SJCRH30 (cell line): ENCODE measurements at places on chromosomes 12 and 14.
A peak's percentile ranks its signal among the peaks of the same experiment; 100 is the strongest.

DNA sequence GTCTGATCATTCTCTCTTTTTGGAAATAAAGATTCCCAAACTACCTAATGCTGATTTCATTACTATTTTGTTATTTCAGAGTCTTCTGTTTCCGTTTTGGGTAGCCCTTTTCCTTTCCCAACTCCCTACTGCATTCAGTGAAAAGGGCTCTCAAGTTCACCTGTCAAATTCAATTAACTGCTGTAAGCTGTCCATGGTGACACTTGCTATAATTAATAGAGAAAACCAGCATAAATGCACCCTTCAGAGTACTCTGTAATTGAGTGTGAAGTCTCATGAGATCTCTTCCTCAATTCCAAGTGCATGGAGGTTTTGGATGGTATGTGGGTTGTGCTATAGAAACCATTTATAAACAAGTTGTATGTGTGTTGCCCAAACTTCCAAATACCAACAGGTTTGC is 187.2 kb downstream of the RPL10L start:
- peak; percentile 73 for DNase-seq

- peak; percentile 60 for DNase-seq
Measured at GRCh38 chr12:65685514-65685913, 138.8 kb upstream of the HMGA2 start.

DNA sequence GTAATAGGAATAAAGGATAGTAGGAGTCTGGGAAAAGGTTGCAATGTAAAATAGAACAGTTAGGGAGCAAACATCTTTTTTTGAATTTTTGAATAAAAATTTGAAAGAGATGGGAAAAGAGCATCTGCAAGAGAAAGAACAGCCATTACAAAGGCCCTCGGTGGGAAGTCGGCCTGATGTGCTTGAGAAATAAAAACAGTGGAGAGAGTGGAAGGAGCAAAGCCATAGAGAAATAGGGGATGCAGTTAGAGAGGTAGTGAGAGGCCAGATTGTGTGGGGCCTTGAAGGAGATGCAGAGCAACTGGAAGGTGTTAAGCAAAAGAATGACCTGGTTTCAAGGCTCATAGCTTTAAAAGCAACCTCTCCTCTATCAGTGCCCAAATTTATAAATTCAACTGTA is 409.8 kb downstream of the RERGL start:
- DNase-seq: no peak

- DNase-seq: no peak
Measured at GRCh38 chr12:3263939-3264922, 187.1 kb downstream of the TSPAN9 start.

DNA sequence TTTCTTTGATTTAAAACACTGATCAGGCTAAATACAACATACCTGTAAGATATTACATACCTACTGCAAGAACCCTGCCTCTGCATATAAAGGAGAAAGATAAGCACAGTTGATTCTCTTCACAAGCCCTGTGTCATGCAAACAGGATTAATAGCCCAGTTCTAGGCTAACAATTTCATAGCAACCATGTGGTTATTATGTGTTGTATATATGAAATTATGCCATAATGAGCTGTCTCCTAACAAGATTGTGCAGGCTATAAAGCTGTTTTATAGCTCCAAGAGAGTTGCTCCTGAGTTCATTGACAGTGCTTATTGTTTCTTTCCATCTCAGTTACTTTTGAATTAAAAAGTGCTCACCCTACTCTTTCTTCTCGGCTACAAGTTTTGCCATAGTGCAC is 609.3 kb downstream of the DIO2 start:
- no peak for DNase-seq

GRCh38 chr14:66293533-66294105 is 192.6 kb upstream of the CCDC196 start:
- no peak for DNase-seq

DNA sequence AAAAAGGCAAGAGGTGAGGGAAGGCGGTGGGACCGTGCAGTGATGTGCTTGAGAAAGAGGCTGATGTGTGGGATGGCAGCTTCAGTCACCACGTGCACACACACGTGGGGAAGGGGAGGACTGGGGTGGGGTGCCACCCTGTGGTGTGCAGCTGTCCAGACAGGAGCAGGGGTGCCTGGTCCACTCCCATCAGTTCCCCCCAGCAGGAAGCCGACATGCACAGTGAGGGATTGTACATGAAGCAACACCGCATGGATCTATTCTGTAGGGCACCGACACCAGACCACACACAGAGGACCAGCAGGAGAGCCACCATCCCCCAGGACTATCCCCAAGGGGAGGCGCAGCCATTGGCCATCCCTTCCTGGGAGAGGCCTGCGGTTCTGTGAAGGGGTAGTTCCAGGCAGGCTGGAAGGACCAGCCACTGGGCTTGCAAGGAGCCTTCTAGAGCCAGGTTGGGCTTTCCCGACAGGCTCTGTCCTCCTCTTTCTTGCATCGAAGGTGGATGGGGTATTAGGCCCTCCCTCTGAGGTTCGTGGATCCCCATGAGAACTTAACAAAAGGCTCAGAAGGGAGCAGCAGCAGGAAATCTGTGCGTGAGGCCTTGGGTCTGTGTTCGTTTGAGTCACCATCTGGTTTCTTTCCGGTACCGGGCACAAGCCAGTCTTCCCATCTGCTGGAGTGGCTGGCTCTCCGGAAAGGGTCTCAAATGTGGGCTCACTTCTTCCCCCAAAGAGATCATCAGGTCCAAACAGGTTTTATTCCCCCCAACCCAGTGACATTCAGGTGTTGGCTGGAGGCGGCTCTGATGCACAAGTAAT is 59.8 kb downstream of the PLEKHG3 start:
- DNase-seq: peak; percentile 92

DNA sequence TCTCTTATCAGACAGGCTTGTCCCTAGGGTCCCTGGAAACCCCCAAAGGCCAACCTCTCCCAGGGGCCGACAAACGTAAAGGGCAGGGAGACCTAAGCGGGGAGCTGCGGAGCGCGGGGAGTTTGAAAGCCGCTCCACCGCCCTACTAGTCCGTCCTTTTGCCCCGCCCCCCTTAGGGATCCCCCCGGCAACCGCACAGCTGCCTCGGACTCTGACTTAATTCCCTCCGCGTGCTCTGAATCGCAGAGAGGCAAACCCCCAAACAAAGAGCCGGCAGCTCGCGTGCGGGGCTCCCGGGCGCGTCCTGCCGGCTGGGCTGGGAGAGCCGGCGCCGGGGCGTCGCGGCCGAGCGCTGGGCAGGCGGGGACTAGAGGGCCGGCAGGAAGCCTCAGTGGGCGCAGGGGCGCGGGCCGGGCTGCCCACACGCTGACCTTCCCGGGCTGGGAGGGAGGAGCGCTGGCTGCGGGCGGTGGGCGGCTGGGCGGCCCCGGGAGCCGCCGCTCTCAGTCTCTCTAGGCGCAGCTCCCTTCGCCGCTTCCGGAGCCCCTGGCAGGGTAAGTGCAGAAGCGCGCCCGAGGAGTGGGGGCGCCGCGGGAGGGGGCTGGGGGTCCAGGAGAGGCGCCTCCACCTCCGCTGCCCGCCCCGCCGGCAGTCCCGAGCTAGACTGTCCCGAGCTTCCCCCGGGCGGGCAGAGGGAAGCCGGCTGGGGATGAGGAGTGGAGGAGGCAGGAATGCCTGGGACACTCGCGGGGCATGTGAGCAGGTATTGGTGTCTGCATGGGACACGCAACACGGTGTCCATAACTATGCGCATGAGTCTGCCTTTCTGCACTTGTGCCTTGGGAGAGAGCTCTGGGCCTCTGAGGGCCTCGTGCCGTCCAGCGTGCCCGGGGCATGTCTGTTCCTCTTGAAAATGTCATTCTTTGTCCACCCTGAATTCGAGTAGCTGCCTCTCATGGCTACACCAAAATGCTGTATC is at the start of gene TSPAN11:
Gene TSPAN11, plus strand, starts transcription at position 506 of the 979 bp plus-strand sequence. CDS start 27,244 bp downstream, outside the sequence.
- peak; percentile 87 for DNase-seq

GRCh38 chr14:104084251-104085002 is 1.1 kb upstream of the ASPG start:
- DNase-seq: no peak

DNA sequence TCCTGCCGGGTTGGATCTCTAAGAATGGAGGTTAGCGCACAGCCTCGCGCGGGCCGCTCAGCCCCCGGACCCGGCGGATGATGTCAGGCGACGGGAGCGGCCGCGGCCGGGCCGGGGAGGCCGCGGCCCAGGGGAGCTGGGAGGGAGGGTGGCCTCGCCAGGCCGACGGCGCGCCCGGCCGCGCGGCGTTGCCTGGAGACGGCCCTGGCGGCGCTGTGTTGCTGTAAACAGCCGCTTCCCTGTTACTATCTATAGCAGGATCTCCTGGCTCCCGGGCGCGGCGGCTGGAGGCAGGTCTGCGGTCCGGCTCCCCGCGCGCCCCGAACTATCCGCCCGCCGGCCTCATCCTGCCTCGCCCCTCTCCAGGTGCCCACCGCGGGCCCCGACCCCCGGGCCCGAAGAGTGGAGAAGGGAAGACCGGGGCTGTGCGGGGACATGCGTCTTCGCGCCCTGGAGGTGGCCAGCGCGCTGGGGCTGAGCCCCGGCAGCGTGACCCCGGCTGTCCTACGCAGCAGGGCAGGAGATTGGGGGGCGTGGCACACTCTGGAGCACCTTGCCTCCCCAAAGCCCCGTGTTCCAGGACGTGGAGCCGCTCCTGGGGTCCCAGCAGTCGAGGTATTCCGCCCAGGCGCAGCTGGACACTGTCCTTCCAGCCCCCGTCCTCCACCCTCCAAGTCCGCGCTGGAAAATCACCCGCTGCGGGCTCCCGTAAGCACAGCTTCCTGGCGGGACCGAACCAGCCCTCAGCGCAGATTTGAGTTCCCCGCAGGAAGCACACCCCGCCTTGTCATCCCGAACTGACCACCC is 1.4 kb upstream of the FOS start:
- DNase-seq: peak; percentile 81

- DNase-seq: no peak
Measured at GRCh38 chr14:96154900-96155299, 49.7 kb upstream of the BDKRB2 start.

- peak; percentile 68 for DNase-seq
Measured at GRCh38 chr12:109529691-109530640, 43.3 kb downstream of the MMAB start.

DNA sequence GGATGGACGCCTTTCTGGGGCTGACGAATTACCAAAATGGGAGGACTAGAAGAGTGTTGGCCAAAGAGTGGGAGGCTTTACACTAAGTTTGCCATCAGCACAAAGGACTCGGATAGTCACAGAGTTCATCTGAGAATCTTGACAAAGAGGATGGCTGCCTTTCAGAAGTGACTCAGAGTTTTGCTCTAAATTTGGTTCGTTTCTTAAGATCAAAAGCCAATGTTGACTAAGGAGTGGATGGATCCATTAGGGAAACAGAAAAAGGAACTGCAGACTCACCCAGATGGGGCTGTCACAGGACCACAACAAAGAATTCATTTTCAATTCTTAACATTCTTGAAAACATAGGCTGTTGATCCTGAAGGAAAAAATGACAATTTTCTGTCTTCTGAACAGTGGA is 81.3 kb upstream of the DUSP6 start:
- no peak for DNase-seq

DNA sequence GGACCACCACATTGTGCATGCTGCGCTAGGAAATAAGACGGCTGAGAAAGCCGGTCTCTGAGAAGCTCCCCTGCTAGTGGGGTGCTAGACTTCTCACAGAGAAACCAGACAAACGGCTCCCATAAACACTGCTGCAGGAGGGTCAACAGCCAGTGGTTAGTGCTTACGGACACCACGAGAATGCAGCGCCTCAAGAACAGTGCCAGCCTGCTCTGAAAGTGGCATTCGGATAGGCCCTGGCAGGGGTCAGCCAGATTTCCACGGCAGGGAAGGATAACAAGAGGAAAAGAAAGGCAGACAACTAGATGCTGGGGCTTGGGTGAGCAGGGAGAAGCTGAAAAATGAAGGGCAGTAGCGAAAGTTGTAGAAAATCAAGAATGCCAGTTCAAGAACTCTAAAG is 26.4 kb downstream of the PPTC7 start:
- DNase-seq: no peak

GRCh38 chr12:112599871-112600270 is 181.1 kb downstream of the PTPN11 start:
- DNase-seq: no peak

DNA sequence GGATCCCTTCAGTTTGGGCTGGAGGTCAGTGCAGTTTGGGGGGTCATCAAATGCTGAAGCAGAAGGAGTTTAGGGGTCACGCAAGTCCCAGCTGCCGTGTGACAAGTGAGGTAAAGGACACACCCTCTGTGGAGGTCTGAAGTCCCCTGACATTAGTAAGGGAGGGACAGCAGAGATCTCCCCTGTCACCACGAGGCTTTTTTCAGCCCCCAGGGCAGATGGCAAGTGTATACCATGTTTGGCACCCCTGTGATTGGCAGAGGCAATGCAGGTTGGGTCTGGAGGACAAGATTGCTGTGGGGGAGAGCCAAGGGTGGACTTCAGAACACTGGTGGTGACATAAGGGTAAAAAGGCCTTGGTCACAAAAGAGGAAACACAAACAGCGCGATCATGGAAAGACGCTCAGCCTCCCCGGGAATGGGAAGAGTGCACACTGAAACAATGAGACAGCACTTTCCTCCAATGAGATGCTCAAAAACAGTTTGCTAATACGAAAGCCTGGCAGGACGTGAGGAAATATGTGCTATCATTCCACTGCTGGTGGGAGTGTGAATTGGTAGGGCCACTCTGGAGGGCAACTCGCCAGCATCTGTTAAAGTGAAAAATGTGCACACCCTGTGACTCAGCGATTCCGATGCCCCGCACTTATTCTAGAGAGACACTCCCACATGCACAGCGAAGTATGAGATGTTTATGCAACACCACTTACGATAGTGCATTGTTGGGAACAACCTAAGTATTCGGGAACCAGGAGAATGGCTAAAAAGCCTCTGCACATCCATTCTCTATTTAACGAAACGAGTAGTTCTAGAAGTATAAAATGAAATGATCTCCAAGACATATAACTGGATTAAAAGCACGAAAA is 14.4 kb upstream of the CD27 start:
- peak; percentile 67 for DNase-seq

DNA sequence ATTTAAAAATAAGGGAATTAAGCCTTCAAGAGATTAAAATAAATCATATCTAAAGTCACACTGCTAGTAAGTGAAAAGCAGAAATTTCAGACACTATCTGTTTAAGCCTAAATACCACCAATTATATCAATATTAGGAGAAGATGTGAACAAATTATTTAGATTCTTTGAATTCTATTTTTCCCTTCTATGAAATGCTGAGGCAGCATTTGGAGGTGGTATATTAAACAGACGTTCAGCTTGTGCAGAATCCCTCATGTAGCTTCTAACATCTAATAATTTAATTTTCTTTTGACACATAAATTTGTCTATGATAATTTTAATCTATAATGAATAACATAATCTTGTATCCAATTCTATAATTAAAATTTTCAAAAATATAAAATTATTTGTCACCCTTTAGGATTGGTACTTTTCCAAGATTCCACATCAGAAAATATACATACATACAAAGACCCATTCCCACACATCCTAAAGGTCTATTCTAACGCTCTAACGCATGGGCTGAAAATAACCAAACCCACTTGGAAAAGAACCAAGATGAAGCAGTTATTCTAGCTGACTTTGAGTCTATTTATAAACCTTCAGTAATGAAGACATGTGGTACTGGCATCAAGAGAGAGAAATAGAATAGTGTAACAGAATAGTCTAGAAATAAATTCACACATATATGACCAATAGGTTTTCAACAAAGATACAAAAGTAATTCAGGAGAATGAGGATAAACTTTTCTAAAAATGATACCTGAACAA is 751.8 kb downstream of the GALC start:
- no peak for DNase-seq

GRCh38 chr14:92917041-92917940 is 5.7 kb upstream of the CHGA start:
- DNase-seq: no peak
